Lung (tissue), 17 donors: ENCODE measurements at places on chromosomes 2 and 18. TPM values are rescaled to one million over a fixed set of nuclear protein-coding genes. Genes with fewer than 3 reads are reported as not detected.

DNA sequence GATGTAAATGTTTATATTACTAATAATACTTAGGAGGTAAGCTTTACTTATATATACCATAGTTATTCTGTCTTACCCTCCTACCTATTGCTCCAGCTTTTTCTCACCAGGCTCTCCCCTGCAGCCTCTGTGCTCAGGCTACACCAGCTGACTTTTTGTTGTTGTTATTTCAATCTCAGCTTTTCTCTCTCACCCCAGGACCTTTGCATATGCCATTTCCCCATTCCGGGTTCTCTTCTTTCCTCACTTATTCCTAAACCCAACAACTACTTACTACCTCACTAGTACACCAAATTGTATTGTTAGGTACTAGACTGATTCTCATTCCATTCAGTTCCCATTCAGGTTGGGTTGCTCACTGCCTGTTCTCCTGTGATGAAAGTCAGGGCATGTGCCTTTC, 156.2 kb upstream of the BOD1L2 start:
- no peak overlapping the region for H3K4me3 ChIP-seq
- DNase-seq, result no peak
- H3K27ac ChIP-seq, result no peak overlapping the region
- H3K27me3 ChIP-seq, result no peaks in the 10 kb centered on the region
- no peaks in the 10 kb centered on the region for H3K36me3 ChIP-seq

DNA sequence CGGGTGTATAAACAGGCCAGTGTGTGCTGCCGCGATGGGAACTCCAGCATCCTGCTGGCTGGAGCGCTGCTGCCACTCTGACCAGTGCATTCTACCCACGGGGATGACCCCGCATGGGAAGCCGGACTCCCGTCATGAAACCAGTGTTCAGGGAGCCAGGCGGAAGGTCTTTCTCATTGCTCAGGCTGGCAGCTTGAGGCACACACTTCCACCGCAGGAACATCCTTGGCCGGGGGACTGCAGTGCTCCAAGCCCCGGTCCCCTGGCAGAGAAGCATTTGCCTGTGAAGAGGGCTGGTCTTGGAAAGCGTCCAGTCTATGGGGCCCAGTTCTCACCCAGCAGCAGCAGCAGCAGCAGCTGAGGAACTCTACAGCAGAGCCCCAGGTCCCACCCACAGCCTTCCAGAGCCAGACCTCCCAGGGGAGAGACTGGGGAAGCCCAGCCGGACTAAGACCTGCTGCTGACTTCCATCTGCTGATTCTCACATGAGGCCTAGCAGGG, 235.9 kb downstream of the KLHL29 start:
- H3K27me3 ChIP-seq, result no peaks in the 10 kb centered on the region
- H3K4me3 ChIP-seq, result no peak overlapping the region
- H3K27ac ChIP-seq, result no peak overlapping the region
- no peaks in the 10 kb centered on the region for H3K36me3 ChIP-seq
- H3K4me1 ChIP-seq, result peaks cover 19% of the 10 kb centered on the region

GRCh38 chr2:177692783-177693269, 300.3 kb downstream of the AGPS start:
- no peak overlapping the region for H3K4me3 ChIP-seq
- H3K36me3 ChIP-seq, result no peaks in the 10 kb centered on the region
- H3K27ac ChIP-seq, result no peak overlapping the region
- H3K27me3 ChIP-seq, result no peaks in the 10 kb centered on the region

DNA sequence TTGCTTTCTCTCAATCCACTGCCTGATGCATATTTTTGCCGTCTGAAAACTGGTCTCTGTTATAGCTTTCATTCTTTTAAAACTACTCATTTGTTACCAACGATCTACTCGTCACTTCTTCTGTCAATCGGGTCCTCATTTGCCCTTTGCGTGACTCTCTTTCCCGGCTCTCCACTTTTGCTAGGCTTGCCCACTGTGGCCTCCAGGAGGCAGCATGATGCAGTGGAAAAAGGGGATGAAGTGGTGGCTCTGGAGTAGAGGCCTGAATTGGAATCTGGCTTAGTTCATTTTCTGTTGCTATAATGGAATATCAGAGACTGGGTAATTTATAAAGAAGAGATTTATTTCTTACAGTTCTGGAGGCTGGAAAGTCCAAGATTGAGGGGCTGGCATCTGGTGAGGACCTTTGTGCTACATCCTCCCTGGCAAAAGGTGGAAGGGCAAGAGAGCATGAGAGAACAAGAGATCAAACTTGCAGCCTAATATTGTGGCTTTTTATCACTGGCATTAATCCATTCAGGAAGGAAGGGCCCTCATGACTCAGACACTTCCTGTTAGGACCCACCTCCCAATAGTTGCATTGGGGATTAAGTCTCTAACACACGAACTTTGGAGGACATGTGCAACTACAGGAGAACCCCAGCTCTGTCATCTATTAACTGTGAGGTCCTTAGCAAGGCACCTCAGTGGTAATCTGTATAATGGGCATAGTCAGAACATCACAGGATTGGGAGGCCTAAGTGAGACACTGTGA, 15.4 kb downstream of the GDF7 start:
- no peaks in the 10 kb centered on the region for H3K27me3 ChIP-seq
- no peak overlapping the region for H3K4me3 ChIP-seq
- H3K4me1 ChIP-seq, result no peaks in the 10 kb centered on the region
- H3K27ac ChIP-seq, result no peak overlapping the region

- peak overlapping the region; percentile 87 for H3K27ac ChIP-seq
- H3K27me3 ChIP-seq, result no peaks in the 10 kb centered on the region
- no peaks in the 10 kb centered on the region for H3K36me3 ChIP-seq
- H3K4me1 ChIP-seq, result peaks cover 28% of the 10 kb centered on the region
Measured at GRCh38 chr18:9103376-9103873, 926 bp downstream of the NDUFV2 start.

- H3K4me1 ChIP-seq, result no peaks in the 10 kb centered on the region
- no peak overlapping the region for H3K27ac ChIP-seq
- no peak for DNase-seq
- peaks cover 52% of the 10 kb centered on the region for H3K36me3 ChIP-seq
Measured at GRCh38 chr2:86466306-86466705, 25.1 kb downstream of the KDM3A start.

RIT2 gene
- not detected for total RNA-seq

SLC40A1 gene
- total RNA-seq, result 553 TPM

LRP2 gene
- 25.8 TPM for total RNA-seq

C2orf80 gene
- total RNA-seq, result 0.25 TPM

ASB18 gene
- not detected for total RNA-seq

SCN1A gene
- 18.6 TPM for total RNA-seq

MOB1A gene
- total RNA-seq, result 88.4 TPM

VRK2 gene
- total RNA-seq, result 14.9 TPM

UCN gene
- total RNA-seq, result 0.34 TPM
